SK-N-SH treated with all-trans-retinoic acid at 6 μM for 48 hours (cell line): ENCODE measurements at places on chromosomes 7 and 10.

GRCh38 chr7:35701287-35701900, 6.5 kb upstream of the HERPUD2 start:
- no peak for ATAC-seq

DNA sequence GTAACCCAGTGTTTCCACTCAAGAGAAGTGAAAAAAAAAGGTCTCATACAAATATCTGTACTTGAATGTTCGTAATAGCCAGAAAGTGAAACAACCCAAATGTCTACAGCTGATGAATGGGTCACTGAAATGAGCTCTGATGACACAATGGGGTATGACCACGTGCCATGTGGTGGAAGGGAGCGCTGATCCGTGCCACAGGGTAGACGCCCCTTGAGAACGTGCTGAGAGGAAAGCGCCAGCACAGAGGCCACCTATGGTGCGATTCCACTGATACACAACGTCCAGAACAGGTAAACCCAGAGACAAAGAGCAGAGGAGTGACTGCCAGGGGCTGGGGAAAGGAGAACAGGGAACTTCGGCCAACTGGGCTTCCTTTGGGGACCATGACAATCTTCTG, 50.3 kb downstream of the MAD1L1 start:
- no peak for ATAC-seq

DNA sequence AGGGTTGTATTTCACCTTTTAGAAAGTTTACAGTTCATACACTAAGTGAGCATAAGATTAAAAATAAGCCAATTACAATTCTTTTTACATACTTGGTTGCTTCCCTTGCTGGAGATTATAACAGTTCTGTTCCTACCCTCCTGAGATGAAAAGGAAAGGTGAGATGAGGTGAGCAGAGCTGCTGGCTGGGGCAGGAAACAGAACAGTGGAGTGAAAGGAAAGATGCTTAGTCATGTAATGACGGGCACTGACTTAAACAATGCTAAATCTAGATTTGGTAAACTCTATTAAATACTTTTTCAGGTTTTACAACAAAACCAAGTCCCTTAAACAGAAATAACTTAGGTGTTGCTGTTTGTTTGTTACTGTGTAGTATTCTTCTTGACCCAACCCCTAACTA, 19.9 kb upstream of the ZEB1 start:
- ATAC-seq, result no peak

DNA sequence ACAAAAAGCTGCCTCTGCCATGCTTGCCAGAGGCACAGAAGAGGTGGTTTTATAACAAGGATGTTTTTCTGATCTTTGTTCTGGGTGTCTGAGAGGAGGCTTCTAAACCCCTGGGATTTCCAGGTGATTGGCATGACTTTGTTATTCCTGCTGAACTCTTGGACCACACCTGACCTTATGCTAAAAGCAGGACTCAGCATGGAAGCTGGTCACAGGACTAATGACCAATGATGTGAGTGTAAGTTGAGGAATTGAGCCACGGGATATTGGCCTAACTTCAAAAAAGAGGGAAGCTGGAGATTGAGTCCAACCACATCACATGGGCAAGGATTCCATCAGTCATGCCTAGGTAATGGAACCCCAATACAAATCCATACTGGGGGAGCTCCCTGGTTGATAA, 437.9 kb downstream of the POM121L12 start:
- ATAC-seq, result no peak

DNA sequence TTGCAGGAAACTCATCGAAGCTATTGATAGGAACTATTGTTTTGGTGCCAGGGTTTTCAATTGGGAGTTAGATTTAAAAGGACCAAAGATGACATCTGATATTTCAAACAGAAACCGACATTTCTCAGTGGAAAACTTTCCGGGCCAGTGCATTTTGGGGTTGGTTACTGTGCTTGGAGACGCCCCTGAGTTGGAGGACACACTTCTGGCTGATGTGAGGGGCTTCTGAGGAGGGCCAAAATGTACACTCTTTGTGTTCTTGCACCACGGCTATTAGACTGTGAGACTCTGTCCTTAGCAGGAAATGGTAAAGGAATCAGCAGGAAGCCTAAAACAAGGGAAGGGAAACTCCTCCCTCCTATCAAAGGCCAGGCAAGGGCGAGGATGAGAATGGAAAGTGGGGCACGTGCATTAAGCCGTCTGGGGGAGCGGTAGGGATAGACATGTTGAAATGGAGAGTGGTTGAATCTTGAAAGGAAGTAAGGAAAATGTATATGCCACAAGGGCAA, 1.8 kb upstream of the SRGN start:
- ATAC-seq, result no peak

- no peak for ATAC-seq
These were observed 1.0 kb downstream of the PDE1C start for GRCh38 chr7:32069116-32069650.

GRCh38 chr7:121807078-121807477, 65.9 kb upstream of the PTPRZ1 start:
- no peak for ATAC-seq

DNA sequence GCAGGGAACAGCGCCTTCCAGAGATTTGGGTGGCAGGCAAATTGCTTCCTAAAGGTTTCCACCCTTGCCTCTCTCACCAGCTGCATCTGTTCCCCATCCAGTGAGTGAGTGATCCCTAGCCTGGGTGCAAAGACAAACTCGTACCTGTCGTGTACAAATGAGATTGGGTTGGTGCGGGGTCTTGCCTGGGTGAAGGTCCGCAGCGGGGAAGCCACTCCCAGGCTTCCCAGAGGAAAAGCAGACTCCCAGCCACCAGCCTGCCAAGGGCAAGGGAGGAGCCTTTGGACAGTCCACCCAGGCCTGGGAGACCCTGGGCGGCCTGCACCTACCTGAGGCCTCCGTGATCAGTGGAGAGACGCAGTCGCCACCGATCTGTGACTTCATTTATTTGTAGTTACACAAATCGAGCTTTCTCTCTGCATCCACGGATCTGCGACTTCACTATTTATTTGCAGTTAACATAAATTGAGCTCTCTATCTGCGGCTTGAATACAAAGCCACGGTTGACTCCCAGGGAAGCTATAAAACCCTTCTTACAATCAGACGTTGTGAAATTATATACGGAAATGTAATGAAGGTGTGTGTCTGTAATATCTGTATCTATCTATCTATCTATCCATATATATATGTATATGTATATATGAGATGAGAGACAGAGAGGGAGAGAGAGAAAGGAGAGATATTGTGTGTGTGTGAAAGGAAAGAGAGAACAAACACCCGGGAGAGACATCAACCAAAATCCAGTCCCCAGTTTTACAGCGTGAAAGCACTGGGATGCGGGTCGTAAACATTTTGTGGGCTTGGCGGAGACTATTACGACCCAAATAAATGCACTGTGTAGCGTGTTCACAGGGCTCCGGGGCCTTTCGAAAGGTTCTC, 3.0 kb upstream of the HOXA7 start:
- no peak for ATAC-seq

DNA sequence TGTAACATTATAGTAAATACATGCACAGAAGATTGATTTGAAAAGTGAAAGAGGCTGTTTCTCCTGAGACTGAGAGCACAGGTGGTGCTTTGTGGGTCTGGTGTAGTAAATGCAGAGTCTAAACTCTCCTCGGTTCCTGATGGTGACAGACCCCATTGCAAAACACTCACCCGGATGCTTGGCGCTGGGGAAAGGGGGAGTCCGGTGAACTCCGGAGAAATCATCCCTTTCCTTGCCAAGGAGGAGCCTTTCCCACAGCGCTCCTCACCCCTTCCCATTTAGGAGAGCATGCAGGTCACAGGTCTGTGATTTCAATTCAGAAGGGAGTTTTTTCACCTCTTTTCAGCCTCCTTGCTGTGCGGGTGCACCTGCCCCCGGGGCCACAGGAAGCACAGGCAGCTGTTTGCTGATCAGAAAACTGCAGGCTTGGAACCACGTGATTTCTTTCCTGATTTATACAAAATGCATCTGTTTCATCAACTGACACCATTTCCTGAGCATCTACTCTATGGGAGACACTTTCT, 75.6 kb upstream of the LYZL2 start:
- ATAC-seq, result no peak

- peak; percentile 71 for ATAC-seq
These were observed at the start of gene DENND11 for GRCh38 chr7:141702047-141702567. Gene DENND11 (minus strand): TSS chr7:141702166. CDS start chr7:141702153, 13 bp downstream.

- ATAC-seq, result no peak
These were observed 55.2 kb upstream of the FRMD4A start for GRCh38 chr10:14385596-14386593.

GRCh38 chr7:47100817-47101435, 481.0 kb downstream of the TNS3 start:
- ATAC-seq, result peak; percentile 94

DNA sequence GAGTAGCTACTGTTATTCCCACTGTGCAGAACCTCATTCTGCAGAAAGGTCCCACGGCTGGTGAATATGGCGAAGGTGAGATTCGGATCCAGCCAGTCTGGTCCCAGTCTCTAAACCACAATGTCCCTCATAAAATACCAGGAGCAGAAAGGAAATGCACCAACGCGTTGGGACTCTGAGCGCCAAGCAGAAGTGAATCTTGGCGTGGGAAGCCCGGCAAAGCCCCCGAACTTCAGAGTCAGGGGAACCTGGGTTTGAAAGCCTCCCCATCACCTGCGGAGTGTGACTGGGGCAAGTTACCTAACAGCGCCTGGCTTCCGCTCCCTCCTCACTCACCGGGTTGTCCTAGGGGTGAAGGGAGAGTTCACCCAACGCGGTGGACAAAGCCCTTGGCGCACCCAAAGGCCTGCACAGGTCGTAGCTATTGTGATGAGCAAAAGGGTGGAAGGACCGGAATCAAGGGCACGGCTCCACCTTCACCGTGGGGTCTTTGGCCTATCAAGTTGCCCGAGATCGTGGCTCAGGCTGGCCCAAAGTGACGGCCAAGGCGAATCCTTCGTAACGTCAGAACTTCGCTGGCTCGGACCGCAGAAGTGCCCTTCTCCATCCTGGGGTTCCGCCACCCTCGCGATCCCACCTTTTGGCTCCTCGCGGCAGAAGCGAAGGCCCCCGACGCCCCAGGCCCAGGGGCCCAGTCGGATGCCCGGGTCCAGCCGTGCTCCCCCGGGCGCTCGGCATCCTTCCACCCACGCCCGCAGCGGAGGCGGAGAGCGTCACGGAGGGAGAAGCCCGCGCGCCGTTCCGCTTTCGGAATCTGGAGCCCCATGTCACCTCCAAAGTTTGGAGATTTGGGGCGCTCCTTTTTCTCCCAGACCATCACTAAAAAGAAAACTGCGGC, 811 bp downstream of the RGS10 start:
- no peak for ATAC-seq

DNA sequence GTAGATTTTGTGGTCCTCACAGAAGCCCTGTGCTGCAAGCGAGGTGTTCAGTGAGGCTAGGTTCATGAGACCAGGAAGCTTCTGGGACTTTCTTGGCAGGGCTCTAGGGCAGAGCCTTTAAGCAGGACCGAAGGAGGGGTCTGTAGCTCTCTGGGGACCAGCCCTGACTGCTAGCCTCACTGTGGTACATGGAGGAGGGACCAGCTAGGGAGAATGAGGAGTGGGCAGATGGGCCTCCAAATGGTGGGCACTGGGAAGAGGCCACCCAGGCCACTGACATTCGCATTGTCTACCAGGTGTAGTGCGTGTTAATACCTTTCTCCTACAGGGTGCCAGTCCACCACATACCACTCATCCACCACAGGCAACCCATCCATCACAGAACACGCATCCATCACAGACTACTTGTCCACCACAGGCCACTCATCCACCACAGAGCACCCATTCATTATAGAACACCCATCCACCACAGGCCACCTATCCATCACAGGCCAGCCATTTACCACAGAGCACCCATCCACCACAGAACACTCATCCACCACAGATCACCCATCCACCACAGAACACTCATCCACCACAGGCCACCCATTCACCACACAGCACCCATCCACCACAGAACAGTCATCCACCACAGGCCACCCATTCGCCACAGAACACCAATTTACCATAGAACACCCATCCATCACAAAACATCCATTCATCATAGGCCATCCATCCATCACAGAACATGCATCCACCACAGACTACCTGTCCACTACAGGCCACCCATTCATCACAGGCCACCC, 31.6 kb upstream of the ZNF488 start:
- ATAC-seq, result no peak

DNA sequence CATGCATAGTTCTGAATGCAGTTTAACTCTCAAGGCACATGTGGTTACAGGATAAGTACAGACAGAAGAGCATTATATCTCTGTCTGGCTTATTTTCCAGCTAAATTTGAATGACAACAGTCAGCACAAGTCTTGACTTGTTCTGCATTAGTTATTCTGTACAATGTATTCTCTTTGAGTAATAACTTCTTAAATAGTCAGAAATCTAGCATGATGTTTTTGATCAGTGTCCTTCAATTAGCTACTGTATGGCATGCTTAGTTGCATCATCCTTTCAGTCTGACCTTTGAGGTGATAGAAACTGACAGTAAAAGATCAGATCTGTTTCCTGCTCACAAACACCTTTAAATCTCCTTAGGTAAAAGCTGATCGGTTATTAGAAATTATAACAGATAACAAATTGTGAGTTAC, 118.1 kb downstream of the ARL4A start:
- peak; percentile 18; the same call in 1 of the 3 replicates for ATAC-seq

GRCh38 chr7:78350926-78351325, 552.4 kb downstream of the PHTF2 start:
- ATAC-seq, result no peak

DNA sequence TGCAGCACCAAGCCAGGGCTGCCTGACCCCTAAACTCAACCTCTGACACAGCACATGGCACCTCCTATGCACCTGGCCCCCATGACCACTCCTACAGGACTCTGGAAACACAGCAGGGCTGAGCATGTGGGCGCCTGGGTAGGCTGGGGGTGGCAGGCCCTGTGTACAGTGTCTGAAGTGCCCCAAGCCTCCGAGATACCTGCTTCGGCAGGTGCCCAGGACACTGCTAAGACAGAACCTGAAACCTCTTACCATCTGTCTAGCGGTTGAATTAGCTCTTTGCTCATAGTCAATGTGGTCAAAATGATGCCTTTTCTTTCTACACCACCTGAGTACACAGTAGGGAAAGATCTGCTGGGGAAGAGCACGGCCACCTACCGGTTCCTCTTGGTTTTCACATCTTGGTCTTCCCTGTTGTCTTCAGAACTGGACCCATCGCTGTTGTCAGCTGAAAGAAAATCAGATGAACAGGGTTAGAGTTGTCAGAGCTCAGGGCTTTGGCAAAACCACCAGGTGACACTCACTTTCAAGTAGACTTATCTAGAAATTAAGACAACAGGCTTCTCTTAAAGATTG, 177.4 kb downstream of the TCERG1L start:
- ATAC-seq, result no peak

GRCh38 chr10:124158592-124158991, 65.2 kb upstream of the CHST15 start:
- ATAC-seq, result no peak

- no peak for ATAC-seq
These were observed 712.1 kb downstream of the PARD3 start for GRCh38 chr10:34102893-34103506.

GRCh38 chr7:11170863-11171568, 197.3 kb downstream of the PHF14 start:
- no peak for ATAC-seq

DNA sequence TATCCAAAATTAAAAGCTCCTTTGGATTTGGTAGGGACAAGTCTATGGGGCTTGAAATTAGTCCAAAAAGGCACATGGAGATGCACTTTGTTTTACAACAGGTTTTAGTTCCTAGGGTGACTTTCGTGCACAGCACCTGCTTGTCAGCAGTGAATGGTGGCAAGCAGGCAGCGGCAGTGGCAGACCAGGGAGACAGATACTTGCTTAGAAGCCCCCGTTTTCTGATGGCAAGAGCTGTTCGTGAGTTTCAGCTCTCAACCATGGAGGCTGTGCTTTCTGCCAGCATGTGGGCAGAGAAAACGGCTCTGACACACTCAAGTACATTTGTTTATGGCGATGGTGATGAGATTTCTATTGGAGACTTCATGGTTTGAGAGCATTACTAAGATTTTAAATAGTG, 61.7 kb upstream of the SHH start:
- no peak for ATAC-seq
